ENCODE measurements at places on chromosomes 7 and 10.

- no peak for DNase-seq
Observed at GRCh38 chr7:44960011-44960580, 18.7 kb downstream of the MYO1G start.

- no peak for DNase-seq
Observed at GRCh38 chr7:117902314-117902889, 29.2 kb upstream of the CTTNBP2 start.

DNA sequence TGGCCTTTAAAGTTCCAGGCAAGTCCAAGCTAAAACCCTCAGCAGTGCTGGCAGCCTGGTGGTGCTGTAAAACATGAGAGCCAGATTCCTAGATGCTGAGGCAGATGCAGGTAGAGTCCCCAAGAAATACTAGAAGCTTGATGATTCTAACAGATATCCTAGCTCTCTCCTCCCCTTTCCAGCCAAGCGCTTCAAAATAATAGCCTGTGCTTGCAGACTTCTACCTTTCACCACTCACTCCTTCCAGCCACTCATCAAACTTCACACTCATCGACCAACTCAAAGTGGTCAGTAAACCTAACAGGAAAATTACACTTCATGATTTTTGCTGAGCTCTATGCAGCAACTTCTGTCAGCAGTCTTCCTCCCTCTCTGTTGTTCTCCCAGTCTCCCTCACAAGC lies 50.2 kb downstream of the LMBR1 start:
- DNase-seq: no peak

GRCh38 chr10:27537166-27537565 lies 33.1 kb downstream of the RAB18 start:
- no peak for DNase-seq

GRCh38 chr7:117818232-117818631 lies 55.0 kb downstream of the CTTNBP2 start:
- no peak for DNase-seq

GRCh38 chr7:114531326-114531725 lies 116.7 kb downstream of the FOXP2 start:
- no peak for DNase-seq

- no peak for DNase-seq
Observed at GRCh38 chr7:75040512-75040911, 33.1 kb downstream of the RCC1L start.

- DNase-seq: no peak
Observed at GRCh38 chr7:143390104-143390772, 9.1 kb downstream of the ZYX start.

DNA sequence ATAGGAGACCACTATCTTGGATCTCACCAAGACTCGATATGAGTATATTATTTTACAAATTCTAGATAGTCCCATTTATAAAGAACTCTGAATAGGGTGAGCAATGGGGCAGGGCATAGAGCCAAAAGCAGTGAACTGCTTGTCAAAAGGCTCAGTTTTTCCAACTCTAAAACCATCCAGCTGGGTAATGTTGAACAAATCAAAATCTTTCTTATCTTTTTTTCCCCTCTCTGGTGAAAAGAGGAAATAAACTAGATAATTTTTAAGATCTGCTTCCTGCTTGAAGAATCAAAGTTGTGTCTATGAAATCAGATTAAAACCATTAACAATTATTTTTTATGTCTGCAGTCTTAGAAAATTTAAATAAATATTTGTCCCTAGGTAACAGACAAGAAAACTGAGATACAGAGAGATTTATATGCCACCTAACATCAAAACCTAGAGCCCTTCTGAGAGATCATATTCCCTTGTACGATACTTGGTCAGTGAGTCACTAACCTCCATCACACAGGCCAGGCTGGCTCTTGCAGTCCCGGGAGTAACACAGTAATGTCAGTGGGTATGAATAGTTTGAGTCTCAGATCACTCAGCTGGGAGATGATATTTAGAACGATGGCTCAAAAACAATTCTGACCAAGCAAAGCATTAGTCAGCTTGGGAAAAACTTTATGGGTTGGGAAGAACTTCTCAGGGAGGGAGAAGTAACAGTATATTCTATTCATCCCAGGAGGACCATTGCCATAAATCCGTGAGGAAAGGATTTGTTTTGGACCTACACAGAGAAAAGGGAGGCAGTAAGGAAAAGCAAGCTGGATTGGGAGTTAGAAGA lies 178.8 kb downstream of the REEP3 start:
- no peak for DNase-seq

DNA sequence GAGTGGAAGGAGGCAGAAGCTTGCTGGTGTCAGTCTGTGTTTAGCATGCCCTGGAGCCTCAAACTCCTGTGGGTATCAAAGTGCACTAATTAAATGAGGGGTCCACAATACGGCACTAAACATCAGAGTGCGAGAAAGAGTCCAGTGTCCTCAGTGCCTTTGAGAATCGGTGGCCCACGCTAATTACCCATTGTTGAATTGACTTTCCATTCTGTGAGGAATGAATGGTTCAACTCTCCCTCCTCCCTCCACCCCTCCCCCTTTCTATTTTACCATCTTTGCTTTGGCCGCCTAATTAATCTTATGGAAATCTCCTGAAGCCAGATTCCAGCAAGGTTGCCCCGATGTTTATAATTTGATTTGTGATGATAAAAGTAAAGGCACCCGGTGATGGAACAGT lies 217.8 kb downstream of the TFEC start:
- no peak for DNase-seq
